ENCODE measurements at places on chromosomes 7 and 10. TPM values are rescaled to one million over a fixed set of nuclear protein-coding genes. Genes with fewer than 3 reads are reported as not detected.

DNA sequence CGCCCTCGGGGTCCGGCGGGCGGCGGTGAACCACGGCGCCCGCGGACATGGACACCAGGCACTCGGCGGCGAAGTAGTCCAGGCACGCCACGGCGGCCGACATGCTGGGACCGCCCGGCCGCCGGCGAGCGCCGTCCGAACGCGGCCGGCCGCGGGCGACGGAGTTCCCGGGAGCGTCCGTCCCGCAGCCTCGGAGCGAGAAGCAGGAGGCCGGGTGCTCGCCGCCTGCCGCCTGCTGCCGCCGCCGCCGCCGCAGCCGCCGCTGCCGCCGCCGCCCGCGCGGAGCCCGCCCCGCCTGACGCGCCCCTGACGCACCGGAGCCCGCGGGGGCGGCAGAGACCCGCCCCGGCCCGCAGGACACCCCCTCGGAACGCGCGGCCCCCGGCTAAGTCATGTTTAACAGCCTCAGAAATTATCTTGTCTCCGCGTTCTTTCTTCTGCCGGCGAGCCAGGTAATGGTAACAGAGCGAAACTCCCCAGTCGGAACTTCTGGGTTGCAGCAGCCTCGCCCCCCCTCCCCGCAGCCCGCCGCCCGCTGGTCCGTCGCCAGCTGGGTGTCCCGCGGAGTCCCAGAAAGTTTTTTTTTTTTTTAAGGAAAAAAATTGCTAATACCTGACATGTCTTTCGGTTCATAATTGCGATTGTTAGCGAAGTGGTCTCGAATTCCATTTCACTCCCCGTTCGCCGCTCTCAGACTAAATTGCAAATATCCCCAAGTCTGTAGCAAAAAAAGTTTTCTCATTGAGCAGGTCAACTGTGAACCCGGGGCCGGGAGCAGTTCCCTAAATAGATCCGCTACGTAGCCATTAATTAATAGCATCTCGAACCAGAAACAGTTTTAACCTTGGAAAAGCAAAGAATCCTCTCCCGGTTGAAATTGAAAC, at the start of gene KLF14:
Gene KLF14, minus strand, starts transcription at position 277 of the 884 bp plus-strand sequence. Its CDS starts 174 bp downstream, at position 103.
- peak within 1 kb of the TSS; percentile 59 for H3K27ac ChIP-seq
- peaks cover 68% of the 10 kb centered on the region for H3K27me3 ChIP-seq
- H3K36me3 ChIP-seq: peaks cover 9% of the 10 kb centered on the region
- H3K4me3 ChIP-seq: peak within 1 kb of the TSS; percentile 73

Gene SRRM3
- total RNA-seq: not detected

DNA sequence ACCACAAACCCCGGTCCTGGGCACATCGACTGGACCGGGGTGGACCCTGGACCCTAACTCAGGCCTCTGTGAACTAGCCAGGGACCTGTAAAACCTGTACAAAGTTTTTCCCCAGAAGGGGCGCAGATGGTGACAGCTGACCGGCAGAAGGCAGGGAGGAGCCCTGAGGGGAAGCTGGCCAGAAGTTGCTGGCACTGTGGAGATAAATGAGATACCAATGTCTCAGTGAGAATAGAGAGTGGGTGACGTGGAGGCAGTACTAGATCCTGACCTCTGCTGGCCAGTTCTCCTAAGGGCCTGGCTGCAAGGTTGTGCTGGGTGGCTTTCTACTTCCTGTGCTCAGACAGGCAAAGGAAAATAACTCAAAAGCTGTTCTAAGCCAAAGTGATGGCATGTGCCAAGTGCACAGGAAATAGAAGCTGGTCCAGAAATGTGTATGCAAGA, 10.6 kb upstream of the TSPAN14 start:
- no peaks in the 10 kb centered on the region for H3K36me3 ChIP-seq
- H3K27me3 ChIP-seq: no peaks in the 10 kb centered on the region
- peak overlapping the region; percentile 37 for H3K27ac ChIP-seq
- H3K4me1 ChIP-seq: peaks cover 48% of the 10 kb centered on the region

Gene PTPRN2
- total RNA-seq: 0.62 TPM

- no peaks in the 10 kb centered on the region for H3K36me3 ChIP-seq
- no peak overlapping the region for H3K4me3 ChIP-seq
- peak; percentile 7 for DNase-seq
- H3K27me3 ChIP-seq: no peaks in the 10 kb centered on the region
Observed at GRCh38 chr10:88386821-88387773, 196.0 kb downstream of the RNLS start.

DNA sequence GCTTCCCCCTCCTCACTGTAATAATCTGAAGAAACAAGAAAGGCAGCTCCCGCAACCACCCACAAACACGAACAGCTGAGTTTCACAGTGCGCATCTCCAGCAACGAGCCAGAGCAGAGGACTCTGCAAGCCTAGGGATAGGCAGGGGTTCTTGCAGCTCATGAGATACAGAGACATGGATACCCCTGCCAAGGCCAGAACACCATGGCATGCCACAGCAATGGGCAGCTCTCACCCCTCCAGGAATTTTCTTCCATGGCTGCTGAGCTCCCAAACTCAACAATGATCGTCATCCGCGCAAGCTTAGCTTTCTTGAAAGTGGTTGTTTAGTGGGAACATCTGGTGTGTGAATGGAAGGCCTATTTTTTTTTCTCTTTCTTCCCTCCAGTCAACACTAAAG, 637.3 kb downstream of the SORCS3 start:
- DNase-seq: no peak
- no peak overlapping the region for H3K4me3 ChIP-seq
- no peaks in the 10 kb centered on the region for H3K36me3 ChIP-seq
- H3K4me1 ChIP-seq: peaks cover 15% of the 10 kb centered on the region

DNA sequence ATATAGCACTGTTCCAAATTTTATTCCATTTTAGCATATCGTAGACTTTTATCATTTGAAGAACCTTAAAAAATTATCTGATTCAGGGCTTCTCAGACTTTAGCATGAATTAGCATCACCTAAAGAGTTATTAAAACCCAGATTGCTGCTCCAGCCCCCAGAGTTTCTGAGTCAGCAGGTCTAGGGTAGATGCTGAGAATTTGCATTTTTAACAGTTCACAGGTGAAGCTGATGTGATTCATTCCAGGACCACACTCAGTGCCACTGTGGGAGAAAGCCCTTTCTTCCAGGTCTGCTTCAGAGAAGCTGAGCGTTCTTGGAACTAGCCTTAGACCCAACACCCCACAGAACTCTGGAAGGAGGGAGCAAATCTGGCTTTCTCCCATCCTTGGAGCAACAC, 174.1 kb upstream of the YAE1 start:
- H3K27me3 ChIP-seq: peaks cover 6% of the 10 kb centered on the region
- no peaks in the 10 kb centered on the region for H3K36me3 ChIP-seq
- no peaks in the 10 kb centered on the region for H3K4me1 ChIP-seq
- H3K4me3 ChIP-seq: no peak overlapping the region

DNA sequence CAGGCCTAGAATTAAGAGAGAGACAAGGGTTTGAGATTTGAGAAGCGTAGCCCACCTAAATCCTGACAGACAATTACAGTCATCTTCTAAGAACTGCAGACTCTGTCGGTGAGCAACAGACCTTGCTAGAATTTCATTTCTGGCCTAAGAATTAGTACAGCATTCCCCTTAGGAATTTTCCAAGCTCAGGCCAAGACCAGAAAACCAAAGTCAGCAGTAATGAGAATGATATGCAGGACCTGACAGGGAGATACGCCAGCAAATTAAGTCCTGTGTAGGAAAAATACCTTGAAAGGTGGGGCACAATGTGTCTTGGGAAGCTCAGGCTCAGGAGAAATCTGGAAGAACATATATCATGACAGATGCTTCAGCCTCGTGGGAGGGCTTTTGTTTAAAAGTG, 52.7 kb upstream of the HERPUD2 start:
- H3K27ac ChIP-seq: no peak overlapping the region
- peaks cover 4% of the 10 kb centered on the region for H3K36me3 ChIP-seq
- DNase-seq: no peak

DNA sequence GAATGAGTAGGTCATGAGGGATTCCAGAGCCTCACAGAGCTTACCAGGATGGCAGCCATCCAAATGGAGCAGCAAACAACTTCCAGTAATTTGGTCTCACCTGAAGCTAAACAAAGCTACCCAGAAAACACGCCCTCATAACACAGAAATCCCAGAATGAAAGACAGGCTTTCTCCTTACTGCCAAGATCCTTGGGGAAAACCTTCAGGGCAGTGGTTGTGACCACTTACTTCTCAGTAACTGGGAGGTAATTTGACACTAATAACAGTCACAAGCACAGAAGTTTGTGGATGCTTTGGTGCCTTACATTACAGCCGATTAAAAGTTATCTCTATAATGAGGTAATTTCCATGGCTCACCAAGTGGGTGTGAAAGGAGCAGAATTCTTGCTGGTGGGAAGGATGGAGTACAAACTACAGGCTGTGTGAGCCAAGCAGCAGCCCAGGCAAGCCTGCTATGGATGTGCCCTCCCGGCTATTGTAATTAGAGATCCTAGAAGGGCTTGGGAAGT, 10.4 kb downstream of the WDR91 start:
- H3K27ac ChIP-seq: no peak overlapping the region
- H3K4me1 ChIP-seq: peaks cover 23% of the 10 kb centered on the region

Gene THSD7A
- total RNA-seq: not detected

- peaks cover 19% of the 10 kb centered on the region for H3K4me1 ChIP-seq
- DNase-seq: no peak
- no peak overlapping the region for H3K27ac ChIP-seq
- H3K4me3 ChIP-seq: no peak overlapping the region
- H3K27me3 ChIP-seq: peaks cover 4% of the 10 kb centered on the region
Observed at GRCh38 chr10:45437587-45438465, 63.8 kb downstream of the ALOX5 start.

Gene CPXM2
- total RNA-seq: not detected

- no peak overlapping the region for H3K27ac ChIP-seq
- H3K27me3 ChIP-seq: no peaks in the 10 kb centered on the region
- peak overlapping the region; percentile 44 for H3K4me3 ChIP-seq
- H3K36me3 ChIP-seq: peaks cover 1% of the 10 kb centered on the region
- DNase-seq: no peak
- H3K4me1 ChIP-seq: peaks cover 46% of the 10 kb centered on the region
Observed at GRCh38 chr10:73494213-73494612, 1.6 kb downstream of the PPP3CB start.

GRCh38 chr7:44279286-44279685, 46.1 kb downstream of the CAMK2B start:
- no peaks in the 10 kb centered on the region for H3K4me1 ChIP-seq
- H3K27ac ChIP-seq: no peak overlapping the region
- DNase-seq: peak; percentile 2
- H3K4me3 ChIP-seq: no peak overlapping the region

DNA sequence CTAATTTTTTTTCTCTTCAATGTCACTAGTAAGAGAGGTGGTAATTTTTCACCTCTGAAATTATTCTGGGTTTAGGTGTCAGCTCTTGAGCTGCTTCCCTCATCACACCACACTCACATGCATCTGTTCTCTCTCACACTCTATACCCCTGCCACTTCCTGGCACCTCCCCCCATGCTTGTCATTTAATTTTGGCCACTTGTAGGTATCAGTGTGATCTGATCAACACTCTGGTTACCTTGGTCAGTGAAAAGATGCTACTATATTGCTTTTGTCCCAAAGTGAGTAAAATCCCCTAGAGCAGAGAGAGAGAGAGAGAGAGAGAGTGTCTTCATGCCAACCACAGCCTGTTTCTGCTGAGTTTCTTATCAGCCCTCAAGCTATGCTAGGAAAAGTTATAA, 42.5 kb downstream of the STK17A start:
- peaks cover 54% of the 10 kb centered on the region for H3K36me3 ChIP-seq
- no peak overlapping the region for H3K4me3 ChIP-seq
- H3K27ac ChIP-seq: peak overlapping the region; percentile 73
- peaks cover 89% of the 10 kb centered on the region for H3K4me1 ChIP-seq
- peak; percentile 62 for DNase-seq

Gene MMD2
- not detected for total RNA-seq

Gene ITPRID1
- total RNA-seq: not detected

Gene FFAR4
- not detected for total RNA-seq

Gene GJD4
- total RNA-seq: not detected

GRCh38 chr10:60238759-60239100, 150.9 kb downstream of the ANK3 start:
- H3K27ac ChIP-seq: no peak overlapping the region
- no peaks in the 10 kb centered on the region for H3K27me3 ChIP-seq
- H3K4me1 ChIP-seq: peaks cover 17% of the 10 kb centered on the region
